Stimulated activated CD8-positive, alpha-beta memory T cell treated with anti-CD3 and anti-CD28 coated beads, Interleukin-2, amount 100 ng/mL, for 48 hours (primary cell): ENCODE measurements at places on chromosomes 3 and 15.

- DNase-seq: no peak
Measured at GRCh38 chr3:65927576-65927975, 111.1 kb downstream of the MAGI1 start.

DNA sequence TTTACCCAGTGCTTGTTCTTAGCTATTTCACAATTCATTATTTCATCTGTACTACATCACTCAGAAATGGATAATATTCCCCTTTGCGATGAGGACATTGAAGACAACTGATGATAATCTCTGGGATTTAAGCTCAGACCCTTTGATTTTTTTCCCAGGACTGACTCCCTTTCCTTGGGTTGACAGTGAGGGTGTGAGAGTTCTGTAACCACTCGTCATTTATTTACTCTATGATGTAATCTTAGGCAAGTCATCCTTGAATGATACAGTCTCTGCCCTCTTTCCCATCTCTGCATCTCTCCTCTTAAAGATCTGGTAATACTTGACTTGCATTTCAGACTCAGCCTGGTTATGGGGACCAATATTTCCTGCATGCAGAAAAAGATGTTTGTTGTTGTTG is 1041.7 kb downstream of the AGBL1 start:
- DNase-seq: no peak

GRCh38 chr15:66411190-66411589 is 24.5 kb downstream of the MAP2K1 start:
- no peak for DNase-seq

DNA sequence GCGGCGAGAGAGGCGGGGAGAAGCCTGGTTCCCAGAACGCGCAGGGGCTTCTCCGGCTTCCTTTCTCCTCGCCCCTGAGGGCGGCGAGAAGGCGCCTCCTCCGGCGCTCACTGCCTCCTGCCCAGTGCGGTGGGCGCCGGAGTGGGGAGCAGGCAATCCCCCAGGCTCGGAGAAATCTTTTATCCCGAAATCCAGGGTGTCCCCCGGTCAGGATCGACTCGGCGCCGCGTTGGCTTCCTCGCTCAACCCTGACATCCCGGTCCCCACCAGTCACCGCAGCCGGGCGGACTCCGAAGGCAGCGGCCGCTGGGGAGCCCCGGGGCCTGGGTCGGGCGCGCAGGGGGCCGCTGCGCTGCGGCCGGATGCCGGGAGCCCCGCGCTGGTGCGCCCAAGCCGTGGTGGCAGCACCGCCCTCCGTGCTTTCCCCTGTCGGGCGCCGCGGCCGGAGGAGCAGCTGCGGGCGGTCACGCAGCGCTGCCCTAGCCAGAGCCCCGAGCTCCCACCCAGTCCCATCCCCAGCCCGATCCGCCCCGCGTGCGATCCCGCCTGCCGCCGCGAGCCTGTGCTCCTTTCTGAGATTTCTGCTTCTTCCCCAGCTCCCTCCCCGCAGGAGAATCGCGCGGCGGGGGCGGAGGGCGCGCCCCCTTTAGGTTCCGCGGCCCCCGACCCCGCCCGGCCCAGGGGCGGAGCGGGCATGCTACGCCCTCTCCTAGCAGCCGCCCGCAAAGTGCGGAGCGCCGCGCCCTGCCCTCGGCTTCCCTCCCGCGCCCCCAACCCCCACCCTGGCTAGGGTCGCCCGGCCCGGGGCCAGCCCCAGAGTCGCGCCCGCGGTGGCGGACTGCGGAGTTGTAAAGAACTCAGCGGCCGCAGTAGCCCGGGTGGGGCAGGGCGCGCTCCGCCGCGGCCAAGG is 683 bp upstream of the CACNA2D3 start:
- DNase-seq: no peak

DNA sequence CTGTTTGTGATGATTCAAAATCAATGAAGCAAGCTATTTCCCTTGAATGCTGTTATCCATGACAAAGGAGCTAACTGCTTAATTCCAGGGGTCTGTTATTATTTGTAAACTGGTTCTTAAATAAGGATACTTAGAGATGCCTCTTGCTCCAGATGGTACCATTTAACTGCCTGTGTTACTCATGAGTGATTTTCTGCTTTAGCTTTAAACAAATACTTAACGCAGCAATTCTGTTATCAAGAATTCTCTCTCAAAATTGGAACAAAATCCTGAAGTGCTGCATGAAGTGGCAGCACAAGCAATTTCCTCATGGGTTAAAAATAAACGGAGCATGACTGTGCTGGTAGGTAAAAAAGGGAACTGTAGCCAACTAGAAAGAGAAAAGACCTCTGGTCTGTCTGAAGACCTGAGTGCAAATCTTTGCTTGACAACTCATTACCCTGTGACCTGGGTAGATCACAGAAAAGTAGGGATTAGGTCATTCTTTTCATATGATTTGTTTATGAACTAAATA is 62.5 kb upstream of the GBE1 start:
- DNase-seq: no peak

DNA sequence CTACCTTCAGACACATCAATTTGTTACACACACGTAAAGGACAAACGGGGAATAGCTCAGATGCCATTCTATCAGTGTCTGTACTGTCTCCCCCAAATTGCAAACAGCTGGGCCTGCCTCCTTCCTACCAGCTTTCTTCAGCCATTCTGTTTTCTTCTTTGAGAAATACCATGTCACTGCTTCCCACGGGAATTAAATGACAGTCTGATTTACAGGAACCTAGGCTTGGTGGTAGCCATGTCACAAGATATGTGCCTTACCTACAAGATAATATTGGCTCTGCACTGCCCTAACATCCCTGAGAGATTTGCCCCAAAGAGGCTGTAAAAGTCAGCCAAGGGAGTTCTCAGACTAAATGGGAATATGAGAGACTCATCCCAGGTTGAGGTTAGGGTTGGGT is 308.3 kb downstream of the LRTM1 start:
- no peak for DNase-seq

GRCh38 chr3:149772861-149773260 is 19.5 kb downstream of the ANKUB1 start:
- no peak for DNase-seq

- DNase-seq: no peak
Measured at GRCh38 chr3:66133853-66134445, 86.9 kb upstream of the SLC25A26 start.

GRCh38 chr3:176919836-176920765 is 277.2 kb downstream of the TBL1XR1 start:
- DNase-seq: no peak

- DNase-seq: no peak
Measured at GRCh38 chr15:95653361-95653805, 677.1 kb upstream of the NR2F2 start.

DNA sequence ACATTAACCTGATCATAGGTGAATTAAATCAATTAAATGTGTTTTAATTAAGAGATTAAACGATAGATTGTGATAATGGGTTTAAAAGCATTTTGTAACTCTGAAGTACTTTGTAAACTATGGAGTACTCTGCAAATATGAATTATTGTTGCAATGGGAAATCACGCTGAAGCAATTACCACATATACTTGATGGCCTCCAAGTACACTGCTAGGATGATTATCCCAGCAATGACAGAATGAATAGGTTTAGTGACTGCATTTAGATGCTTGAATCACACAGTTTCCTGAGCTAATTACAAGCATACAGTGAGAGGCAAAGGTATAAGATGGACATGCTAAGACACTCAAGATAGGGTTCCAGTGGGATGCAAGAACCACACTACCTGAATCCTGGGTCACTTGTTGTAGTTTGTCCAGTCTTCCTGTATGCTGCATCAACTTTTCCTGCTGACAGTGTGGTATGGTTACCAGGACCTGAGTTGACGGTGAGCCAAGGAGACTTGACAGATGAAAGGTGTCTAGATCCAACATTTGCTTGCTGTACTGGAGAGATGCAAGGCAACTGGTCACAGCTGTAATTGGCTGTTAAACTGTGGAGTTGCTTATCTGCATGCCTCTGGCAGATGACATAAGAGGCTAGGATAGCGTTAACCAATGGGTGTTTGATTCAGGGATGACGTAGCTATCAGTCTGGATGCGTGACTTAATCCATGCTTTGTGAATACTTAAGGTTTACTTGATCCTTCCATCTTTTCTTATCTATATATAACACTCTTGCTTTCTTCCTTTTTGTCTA is 38.0 kb downstream of the RNF13 start:
- no peak for DNase-seq

GRCh38 chr3:141489203-141489602 is 2.4 kb downstream of the RASA2 start:
- no peak for DNase-seq

DNA sequence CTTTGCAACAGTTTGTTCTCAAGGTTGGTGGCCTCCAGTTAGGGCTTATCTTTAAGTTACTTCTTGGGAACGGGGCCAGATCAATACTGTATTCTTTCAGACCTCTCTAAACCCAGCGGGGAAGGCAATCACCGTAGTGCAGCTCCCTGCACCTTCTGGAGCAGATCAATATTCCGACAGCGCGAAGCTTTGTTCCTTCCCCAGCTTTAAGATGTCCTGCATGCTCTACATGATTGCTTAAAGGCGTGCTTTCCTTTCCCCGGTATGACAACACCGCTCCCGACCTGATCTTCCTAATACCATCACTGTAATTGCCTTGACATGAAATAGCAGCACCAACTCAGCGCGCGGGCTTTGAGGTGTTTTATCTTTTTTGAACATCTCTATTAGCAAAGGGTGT is 755.2 kb downstream of the NR2F2 start:
- no peak for DNase-seq

DNA sequence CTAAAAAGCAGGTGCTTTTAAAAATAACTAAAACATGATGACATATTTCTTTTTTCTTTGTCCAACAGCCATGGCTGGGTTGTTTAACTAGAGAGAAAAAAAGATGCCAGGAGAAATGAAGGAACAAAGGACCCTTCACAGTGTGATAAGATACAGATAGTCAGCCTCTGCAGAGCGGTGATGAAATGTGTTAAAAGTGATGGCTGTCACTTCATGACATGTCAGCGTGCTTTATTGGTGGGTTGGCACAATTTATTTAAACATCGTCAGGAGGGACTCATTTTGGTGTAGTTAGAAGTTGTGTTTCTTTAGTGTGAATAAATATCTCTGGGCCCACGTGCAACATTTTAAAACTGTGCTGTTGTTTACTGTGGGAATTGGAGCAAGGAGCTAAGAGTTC is 887.4 kb upstream of the CFAP20DC start:
- DNase-seq: no peak

- no peak for DNase-seq
Measured at GRCh38 chr3:30986551-30986950, 92.1 kb upstream of the GADL1 start.

DNA sequence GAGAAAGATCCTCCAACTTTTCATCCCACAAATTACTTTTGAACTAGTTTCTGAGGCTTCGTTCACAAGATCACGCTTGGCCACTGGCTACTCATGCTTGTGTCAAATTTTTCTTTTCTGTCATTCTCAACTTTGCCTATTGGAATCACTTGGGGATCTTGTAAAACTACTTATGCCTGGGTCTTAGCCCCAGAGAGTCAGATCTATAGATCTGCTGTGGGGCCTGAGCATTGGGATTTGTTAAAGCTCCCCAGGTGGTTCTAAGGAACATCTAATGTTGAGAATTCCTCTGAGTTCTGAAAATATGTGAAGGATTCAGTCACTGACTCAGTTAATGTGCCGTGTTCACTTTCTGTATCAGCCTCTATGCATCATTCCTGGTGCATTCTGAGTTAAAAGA is 71.7 kb upstream of the VGLL3 start:
- DNase-seq: no peak

- DNase-seq: no peak
Measured at GRCh38 chr3:145333931-145334330, 827.1 kb downstream of the PLOD2 start.

- DNase-seq: no peak
Measured at GRCh38 chr3:168113848-168114247, 18.1 kb upstream of the GOLIM4 start.

DNA sequence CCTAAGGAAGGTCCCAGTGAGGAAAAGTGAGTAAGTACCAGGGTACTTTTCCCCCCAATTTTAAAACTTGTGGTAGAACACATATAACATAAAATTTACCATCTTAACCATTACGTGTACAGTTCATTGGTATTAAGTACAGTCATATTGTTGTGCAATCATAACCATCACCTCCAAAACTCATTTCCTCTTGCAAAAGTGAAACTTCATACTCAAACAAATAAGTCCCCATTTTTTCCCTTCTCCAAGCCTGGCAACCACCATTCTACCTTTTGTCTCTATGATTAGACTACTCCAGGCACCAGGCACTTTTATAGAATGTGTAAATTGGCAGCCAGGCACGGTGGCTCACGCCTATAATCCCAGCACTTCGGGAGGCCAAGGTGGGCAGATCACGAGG is 12.2 kb downstream of the PRC1 start:
- DNase-seq: no peak

GRCh38 chr3:176939022-176939817 is 258.1 kb downstream of the TBL1XR1 start:
- no peak for DNase-seq

GRCh38 chr3:141992512-141992911 is 116.1 kb downstream of the ATP1B3 start:
- DNase-seq: no peak

DNA sequence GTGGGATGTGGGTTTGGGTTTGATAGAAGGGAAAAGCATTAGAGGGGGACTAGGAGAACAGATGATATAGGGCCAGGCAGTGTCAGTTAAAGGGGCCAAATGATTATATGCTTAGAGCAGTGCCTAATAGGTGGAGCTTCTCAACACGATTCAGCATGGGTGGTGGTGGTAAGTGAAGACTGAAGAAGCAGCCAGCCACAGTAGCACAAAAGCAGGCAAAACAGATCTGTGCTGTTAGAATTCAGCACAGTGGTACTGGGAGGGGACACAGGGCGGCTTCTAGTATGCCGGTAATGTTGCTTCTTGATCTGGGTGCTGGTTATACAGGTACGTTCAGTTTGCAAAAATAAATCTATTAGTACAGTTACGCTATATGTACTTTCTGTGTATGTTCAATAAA is 25.5 kb downstream of the PDE8A start:
- DNase-seq: no peak
